ENCODE measurements at places on chromosomes 4 and X.

- DNase-seq, result no peak
Observed at GRCh38 chr4:14233126-14233525, 605.6 kb upstream of the BOD1L1 start.

GRCh38 chr4:77665381-77666069, 59.9 kb downstream of the CXCL13 start:
- DNase-seq, result no peak

DNA sequence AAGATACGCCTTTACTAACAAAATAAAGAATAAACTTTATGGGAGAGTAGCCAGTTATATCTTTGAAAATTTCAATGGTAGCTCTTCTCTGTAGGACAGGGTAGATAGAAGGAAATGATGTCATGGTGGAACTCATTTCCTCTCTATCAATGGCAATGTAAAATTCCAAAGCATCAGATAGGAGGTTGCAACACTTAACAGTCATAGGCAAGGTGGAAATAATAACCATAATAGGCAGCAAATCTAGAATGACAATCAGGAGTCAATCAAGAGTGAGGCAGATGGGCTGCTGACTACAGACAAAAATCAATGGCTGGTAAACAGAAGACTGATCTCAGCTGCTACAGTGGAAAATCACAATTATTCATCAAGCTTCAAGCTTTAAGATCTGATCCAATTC, 53.9 kb upstream of the TET2 start:
- DNase-seq, result no peak

- DNase-seq, result no peak
Observed at GRCh38 chrX:29690061-29690460, 525.3 kb upstream of the MAGEB2 start.

- no peak for DNase-seq
Observed at GRCh38 chr4:185868983-185869382, 57.0 kb upstream of the SORBS2 start.

DNA sequence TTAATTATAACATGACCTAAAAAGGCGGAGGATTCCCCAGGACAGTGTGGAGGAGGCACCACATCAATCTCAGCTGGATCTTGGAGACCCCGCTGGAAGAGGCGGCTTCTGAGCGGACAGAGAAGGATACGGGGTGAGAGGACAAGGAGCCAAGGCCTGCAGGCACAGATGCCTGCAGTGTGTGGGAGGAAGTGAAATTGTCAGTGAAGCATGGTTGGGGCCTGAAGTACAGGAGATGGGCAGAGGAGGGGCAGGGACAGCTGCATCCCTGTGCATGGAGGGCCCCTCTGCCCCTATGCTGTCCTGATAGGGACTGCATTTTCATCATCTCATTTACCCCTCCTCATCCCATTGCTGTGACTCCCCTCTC, 1.7 kb upstream of the SLC2A9 start:
- DNase-seq, result no peak

DNA sequence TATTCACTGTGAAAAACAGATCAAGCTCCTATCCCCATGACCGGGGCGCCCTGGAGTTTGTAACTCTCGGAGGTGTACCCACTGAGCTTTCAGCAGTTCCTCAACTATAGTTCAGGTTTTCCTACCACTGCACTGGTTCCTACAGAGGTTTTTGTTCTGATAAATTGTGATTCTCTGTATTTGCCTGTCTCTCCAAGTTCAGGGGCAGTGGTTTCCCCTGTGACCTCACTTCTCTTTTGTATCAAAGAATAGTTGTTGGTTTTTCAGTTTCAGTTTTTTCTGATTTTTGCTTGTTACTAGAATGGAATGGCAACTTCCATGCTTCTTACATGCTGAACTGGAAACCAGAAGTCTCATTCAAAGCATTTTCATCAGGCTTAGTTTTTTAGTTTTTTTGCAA, 56.8 kb upstream of the PLS3 start:
- DNase-seq, result no peak

- DNase-seq, result no peak
Observed at GRCh38 chr4:110970642-110971041, 347.8 kb upstream of the PITX2 start.

DNA sequence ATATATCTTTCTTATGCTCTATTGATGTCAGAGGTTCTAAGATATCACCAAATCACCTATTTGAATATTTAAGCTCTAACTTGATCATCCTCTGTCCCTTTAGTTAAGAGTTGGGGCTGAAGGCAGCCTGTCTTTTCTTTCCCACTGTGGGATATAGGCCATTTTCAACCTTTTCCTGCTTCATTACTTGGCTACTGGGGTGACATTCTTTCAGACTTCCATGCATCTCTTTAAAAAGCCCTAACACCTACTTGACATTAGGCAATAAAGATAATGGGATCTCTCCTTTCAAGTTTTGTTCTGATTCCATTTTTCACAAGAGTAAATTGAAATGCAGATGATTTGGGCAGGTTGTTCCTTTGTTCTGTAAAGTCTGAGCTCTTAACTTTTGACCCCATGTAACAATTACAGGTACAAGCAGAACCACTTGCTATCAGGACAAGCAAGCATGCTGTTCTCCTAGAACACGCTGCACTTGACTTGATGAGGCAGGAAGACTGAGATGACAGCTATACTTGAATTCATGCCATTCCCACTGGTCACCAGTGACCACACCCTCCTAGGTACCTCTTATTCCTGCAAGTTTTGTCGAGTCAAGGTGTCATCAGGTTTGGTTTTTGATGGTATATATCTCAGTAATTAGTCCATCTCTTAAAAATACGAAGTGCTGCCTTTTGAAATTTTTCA, 18.2 kb downstream of the HOPX start:
- DNase-seq, result no peak

DNA sequence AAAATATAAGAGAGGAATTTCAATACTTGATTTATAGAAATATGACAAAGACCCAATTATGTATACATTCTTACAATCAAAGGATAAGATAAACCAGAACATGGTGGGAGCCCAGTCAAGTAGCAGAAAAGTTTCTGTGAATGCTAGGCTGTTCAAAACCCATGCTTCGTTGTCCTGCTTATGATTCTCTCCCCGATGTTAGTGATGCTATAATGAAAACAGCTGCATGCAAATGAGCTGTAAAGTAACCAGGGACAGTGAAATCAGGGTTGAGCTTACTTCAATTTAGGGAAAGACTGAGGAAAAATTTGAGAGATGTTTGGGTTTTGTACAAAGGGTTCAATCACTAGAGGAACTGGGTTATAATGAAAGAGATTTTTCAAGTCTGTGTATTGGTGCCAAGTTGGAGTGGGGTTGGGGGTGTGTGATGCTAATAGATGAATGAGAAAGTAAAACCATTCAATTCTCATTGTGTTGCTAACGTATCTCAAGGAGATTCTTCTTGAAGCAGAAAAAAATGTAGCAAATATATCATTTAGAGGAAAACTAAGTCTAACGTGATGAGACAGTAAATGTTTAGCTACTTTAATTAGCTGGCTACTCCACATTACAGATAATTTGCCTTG, 59.3 kb upstream of the PPP1R2C start:
- DNase-seq, result no peak
